ENCODE measurements at places on chromosomes 13 and 19. TPM values are rescaled to one million over a fixed set of nuclear protein-coding genes. Genes with fewer than 3 reads are reported as not detected.

C19orf25 gene
- 11.0 TPM for total RNA-seq

KASH5 gene
- total RNA-seq: not detected

TNFAIP8L1 gene
- 4.6 TPM for total RNA-seq

CNN1 gene
- 0.40 TPM for total RNA-seq

PIP5K1C gene
- 13.2 TPM for total RNA-seq
